Pericardium fibroblast (primary cell): ENCODE measurements at places on chromosomes 6 and 20. TPM values are rescaled to one million over a fixed set of nuclear protein-coding genes. Genes with fewer than 3 reads are reported as not detected.

Gene NXT1
- 11.6 and 33.5 TPM in 2 replicates for total RNA-seq

Gene TMEM244
- total RNA-seq, result not detected in 2 replicates

Gene RSPH4A
- 1.1 TPM in 1 of 2 replicates, not detected in the other for total RNA-seq

Gene NNAT
- 0.47 and 2.6 TPM in 2 replicates for total RNA-seq

Gene UST
- 15.2 and 17.6 TPM in 2 replicates for total RNA-seq

Gene VSX1
- total RNA-seq, result not detected in 2 replicates

Gene MARCKS
- 161 and 169 TPM in 2 replicates for total RNA-seq

Gene BIRC7
- not detected in 2 replicates for total RNA-seq

Gene DNAH8
- not detected in 2 replicates for total RNA-seq

Gene PPP1R10
- 19.8 and 25.2 TPM in 2 replicates for total RNA-seq

Gene HAO1
- not detected in 2 replicates for total RNA-seq

Gene ECT2L
- not detected in 2 replicates for total RNA-seq

Gene KCNK16
- total RNA-seq, result not detected in 2 replicates

Gene MEA1
- 54.0 and 96.0 TPM in 2 replicates for total RNA-seq
